ENCODE measurements at places on chromosomes 11 and 22.
A peak's percentile ranks its signal among the peaks of the same experiment; 100 is the strongest.

DNA sequence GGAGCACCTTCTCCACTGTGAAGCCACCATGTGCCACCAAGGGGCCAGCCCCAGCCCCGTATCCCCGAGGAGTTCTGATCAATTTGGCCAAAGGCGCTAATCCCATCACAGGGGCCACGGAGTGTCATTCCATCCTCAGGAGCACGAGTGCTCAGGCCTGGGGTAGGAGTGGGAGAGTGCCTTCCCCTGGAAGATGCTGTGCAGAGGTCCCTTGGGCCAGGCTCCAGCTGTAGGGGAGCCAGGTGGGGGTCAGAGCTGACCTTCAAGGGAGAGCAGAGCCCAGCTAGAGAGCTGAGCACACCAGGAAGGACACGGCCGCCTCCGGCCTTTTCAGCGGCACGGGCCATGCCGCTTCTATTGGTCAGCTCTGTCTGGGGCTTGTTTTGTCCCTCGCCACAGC, 1459.9 kb downstream of the BRD1 start:
- DNase-seq, result no peak

- no peak for DNase-seq
Observed at GRCh38 chr22:29570456-29570855, 10.5 kb downstream of the NIPSNAP1 start.

- no peak for DNase-seq
Observed at GRCh38 chr22:49274754-49275380, 552.8 kb downstream of the BRD1 start.

GRCh38 chr11:130979386-130979972, 63.2 kb upstream of the SNX19 start:
- peak; percentile 21 for DNase-seq

GRCh38 chr11:79243422-79244210, 197.2 kb downstream of the TENM4 start:
- no peak for DNase-seq

DNA sequence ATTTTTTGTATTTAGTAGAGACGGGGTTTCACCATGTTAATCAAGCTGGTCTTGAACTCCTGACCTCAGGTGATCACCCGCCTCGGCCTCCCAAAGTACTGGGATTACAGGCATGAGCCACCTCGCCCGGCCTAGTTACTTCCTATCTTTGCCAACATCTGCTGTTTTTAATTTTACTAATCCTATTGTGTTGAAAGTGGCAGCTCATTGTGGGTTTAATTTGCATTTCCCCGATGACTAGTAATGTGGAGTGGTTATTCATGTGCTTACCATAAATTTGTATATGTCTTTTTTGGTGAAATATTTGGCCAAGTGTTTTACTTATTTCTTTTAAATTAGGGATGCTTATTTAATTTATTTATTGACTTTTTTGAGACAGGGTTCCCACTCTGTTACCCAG, 74.2 kb upstream of the SLC25A18 start:
- peak; percentile 44 for DNase-seq

DNA sequence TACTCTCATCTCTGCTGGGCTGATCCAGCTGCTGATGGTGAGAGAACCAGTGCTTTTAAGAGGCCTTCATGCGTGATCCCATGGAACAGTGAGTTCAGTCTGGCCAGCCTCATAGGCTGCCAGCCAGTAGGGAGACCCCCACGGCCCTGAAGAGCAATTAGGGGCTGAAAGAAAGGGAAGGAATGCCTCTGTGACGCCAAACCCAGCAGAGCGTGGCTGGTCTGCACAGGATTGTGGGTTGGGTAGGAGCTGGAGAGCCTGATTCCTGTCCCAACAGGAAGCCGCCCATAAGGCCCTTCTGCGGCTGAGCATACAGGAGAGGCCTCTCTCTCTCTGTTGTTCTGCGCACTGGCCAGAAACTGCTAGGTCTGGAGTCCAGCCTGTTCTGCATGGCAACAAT, 181.5 kb upstream of the E2F8 start:
- no peak for DNase-seq

GRCh38 chr22:50587407-50587806, 4.8 kb upstream of the CHKB start:
- no peak for DNase-seq

GRCh38 chr11:27673979-27674663, 26.1 kb downstream of the BDNF start:
- DNase-seq, result no peak

DNA sequence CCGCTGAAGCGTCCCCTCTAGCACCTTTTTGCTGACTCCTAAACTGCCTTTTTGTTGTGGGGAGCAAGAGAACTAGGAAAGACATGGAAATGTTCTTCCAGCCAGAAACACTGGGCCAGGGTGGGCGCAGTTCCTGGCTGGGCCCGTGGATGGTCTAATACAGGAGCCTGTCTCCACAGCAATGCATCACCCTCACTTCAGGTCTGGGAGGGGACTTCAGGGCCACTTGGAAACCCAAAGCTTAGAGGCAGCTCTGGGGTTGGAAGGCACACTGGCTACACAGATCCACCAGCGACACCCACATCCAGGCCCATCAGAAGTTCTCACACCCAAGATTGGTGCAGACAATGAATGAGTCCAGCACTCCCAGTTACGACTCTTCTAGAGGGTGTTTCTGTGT, 120.3 kb downstream of the ETS1 start:
- no peak for DNase-seq

DNA sequence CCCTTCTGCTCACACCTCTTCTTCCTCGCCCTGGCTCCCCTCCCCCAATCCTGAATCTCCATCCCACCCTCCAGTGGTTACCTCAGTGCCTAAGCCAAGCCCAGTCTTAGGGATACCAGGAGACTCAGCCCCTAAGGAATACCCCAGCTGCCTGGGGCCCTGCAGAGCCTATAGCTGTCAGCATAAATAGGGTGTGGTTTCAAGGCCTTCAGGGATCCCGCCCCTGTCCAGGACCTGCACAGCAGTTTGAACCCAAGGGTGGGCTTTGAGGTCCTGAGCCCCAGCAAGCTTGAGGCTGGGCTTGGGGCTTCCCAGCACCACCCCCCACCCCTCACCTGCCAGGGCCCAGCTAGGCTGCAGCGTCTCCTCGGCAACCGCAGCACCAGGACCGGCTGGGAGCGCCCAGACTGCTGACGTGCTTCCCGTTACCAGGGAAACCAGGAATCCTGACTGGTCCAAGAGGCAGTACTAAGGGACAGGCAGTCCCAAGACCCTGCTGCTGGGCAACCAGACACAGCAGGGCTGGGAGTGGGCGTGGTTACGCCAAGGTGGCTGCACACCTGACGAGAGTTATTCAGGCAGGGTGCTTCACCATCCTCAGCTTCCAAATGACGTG, 13.7 kb downstream of the APBB1 start:
- no peak for DNase-seq

Data from NB4 (cell line).